Stimulated activated naive CD4-positive, alpha-beta T cell (primary cell): ENCODE measurements at places on chromosomes 3 and 15.

GRCh38 chr3:109643590-109643989, 306.2 kb upstream of the DPPA4 start:
- DNase-seq: no peak

DNA sequence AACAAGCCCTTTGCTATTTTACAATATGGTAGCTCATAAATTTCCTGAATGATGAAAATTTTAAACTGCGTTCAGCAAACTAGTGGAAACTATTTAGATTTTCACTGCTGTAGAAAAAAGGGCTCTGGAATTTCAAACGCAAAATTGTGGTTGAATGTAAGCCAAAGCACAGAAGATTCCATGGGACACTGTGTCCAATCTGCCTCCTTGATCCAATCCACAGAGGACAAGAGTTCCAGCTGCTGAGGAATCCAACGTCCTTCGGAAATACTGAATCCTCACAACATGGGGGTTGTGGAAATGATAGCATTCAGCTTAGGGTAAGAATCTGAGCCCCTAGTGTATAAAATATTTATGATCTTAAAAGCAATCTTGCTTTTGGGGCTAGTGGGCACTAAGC, 161.0 kb downstream of the PLD1 start:
- DNase-seq: no peak

DNA sequence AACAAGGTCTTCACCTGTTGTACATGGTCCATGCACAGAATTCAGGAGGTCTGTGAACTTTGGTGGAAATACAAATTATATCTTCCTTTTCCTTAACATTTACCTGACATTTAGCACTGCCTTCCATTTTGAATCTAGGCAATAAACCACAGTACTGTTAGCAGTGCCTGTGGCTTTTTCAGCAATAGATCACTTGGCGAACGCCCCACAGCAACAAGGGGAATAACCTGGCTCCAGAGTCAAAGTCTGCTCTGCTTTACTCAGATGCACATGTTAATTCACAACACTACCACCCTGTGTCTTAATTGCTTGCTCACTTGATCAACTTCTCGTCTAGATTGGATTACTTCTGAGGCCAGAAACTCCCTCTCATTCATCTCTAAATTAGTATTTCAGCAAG, 414.6 kb upstream of the PROK2 start:
- no peak for DNase-seq

DNA sequence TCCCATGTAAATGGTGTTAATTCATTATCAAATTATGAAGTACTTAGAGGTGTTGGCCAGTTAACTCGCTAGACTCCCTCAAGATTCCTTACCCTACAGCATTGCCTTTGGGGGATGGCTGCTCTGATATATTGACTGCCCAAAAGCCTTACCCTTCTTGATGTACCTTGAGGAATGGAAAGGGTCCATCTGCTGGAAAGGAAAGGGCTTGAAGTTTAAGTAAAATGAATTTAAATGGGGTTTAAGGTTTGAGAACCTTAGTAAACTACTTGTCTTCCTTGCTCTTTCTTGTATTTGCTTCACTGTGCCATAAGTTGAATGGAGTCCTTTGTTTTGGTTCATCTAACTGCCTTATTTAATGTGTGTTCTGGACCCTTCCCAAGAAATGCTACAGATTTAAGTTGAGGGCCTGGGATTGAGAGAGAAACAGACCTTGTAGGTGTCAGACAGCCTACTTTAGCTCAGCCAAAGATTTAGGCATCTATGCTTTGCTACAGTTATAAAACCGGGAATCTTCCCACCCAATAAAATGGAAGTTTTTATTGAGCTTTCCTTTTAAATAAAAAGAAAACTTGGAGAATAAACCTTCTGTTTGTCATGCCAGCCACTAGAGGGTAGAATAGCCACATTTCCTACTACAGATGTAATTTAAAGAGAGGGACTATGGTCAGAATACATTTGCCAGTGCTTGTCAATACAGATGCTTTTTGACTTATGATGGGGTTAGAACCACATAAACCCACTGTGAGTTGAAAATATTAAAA, 25.3 kb downstream of the CMSS1 start:
- DNase-seq: no peak

GRCh38 chr15:94370206-94370935, 139.0 kb downstream of the MCTP2 start:
- no peak for DNase-seq

DNA sequence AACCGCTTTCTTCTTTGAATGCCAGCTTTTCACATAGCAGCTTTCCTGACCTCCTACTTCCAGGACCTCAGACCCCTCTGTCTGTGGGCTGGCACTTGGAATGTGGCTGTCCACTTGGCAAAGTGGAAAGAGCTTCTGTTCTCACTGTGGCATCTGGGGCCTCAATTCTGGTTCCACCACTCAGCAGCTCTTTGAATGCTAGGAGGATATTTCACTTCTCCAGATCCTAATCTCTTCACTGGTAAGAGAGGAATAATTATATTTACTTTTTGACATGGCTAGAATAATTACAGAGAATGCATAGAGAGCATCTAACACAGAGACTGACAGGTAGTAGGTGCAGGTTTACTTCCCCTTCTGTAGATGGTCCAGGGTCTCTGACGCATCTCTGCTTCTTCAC, 405.9 kb downstream of the LPP start:
- no peak for DNase-seq

DNA sequence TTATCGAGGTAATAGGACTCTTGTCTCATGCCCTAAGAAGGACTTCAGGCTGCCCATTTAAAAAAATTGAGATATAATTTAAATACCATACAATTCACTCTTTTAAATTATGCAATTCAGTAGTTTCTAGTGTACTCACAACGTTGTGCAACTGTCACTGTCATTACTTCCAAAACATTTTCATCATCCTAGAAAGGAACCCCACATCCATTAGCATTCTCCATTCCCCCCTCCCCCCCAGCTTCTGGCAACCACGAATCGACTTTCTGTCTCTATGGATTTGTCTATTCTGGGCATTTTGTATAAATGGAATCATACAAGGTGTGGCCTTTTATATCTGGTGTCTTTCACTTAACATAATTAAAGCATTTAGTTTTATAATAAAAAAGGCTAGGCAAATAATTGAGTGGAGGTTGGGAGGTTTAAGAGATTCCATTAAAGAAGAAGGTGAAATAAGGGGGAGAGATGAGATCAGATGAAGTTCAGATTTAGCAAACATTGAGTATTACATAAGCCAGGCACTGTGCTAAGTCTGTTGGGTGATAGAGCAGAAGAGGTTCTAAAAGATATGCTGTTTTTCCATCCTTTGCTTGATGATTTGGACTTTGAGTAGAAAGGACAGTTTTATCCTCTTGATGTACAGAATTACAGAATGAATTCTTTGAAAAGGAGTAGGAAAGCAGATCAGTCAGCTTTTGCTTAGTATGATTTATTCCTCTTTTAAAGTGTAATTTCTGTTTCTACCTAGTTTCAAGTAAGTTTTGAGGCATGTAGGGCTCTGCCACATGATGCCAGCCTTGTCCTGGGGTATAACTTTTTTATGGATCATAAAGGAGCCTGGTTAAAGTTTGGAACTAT, 36.3 kb downstream of the UBE2E2 start:
- DNase-seq: no peak

DNA sequence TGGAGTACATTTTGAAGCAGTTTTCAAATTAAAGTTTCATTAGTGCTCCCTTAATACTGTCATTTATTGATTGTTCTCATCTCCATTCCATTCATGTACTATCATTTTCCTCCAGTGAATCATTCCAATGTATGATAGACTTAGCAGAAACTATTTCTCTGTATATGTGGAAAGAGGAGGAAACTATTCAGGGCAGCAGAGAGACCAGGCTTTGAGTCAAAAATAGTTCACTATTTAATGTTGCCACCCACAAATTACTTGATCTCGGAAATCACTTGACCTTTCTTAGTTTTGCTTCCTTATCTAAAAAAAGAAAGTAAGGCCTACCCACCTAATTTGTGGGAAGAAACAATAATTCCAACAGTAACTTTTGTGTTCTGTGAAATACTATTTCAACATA, 610.5 kb upstream of the ZNF385D start:
- DNase-seq: no peak

DNA sequence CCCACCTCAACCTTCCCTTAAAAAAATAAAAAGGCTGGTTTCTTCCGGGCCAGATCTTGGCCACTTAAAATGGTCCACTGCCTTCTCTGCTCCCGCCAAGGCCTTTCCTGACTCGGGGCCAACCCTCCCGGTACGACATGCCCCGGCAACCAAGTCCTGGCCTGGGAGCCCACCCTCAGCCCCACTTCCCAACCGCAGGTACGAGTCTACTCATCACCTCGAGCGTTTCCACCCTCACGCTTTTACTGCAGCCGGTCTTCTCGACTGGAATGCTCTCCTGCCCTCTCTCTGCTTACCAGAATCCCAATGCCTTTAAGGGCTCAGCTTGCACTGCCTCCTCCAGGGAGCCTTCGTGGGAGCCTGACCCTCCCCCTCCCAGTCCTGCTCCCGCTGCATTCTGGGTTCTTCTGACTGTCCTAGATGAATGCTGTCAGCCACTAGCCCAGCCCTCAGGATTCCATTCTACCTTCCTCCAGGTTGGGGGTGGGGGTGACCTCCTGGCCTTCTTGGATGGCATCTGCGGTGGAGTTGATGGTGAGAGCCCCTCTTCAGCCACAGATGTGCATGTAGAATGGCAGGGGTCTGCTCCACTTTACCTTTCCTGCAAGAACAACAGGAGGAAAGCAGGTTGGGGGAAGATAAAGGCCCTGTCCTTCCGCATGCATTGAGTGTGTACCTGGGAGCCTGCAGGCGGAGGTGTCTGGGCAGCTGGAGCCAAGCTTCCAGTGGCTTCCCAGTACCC, 1.1 kb upstream of the CSRNP1 start:
- no peak for DNase-seq

DNA sequence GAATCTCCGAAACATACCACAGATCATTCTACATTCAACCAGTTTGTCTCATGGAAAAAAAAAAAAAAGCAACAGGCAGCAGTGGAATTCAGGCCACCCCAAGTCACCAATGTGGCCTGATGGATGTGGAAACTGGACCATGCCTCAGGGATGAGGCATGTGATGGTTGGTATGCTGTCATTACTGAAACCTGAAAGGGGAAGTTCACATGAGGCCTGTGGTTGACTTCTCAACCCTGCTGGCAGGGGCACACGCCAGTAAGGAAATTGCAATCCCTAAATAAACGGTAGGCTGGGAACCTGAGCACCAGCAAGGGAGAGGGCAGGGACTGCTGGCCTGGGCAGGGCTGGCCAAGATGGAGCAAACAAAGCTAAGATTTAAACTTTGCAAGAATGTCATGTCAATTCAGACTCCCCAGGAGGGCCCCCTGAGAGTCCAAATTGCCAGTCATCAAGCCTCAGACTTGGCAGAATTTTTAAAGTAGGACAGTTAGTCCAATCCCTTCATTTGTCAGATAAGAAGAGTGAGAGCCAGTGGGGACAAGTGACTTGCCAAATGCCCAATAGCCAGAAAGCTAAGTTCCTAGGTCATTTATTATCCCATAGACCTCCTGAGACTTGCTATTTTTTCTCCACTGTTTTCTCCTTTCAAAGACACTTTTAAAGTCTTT, 310.4 kb downstream of the ERC2 start:
- no peak for DNase-seq

DNA sequence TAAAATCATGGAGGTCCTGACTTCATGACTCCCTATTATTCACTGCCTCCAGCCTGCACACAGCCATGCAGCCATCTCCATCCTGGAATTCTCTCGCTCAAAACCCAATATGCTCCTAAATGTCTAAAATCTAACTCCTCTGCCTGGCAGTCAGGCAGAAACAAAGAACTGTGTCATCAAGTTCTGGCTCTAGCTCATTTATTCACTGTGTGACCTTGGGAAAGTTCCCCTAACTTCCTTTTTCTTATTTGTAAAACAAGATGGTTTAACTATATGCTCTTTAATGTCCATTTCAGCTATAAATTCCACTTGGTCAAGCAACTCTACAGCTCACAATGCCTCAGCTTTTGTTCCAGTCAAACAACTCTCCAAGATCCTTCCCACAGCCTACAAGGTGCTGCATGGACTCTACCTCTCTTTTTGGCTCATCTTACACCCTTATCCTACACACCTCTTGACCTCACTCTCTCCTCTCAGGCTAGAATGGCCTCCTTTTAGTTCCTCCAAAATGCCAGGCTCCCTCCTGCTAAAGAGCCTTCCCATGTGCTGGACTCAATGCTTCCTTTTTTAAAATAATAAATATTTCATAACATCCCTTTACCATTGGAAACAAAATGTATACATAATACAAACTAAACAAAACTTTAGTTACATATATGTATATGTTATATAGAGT, 16.4 kb downstream of the PIK3CB start:
- no peak for DNase-seq

DNA sequence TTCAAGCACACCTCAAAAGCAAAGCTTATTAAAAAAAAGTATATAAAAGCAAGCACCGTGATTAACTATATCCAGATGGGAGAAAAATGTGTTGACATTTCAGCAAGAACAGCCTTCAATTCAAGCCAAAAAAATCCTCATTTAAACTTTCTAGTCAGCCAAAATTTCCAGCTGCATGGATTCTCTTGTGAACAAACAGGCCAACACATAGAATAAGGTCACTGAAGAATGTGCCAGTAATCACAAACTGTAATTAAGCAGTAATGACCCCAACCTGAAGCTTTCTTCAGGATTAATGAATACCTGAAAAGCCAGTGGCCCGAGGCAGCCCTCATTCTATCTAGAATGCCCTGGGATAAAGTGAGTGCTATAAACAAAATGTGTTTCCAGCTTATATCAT, 130.7 kb upstream of the KCNMB2 start:
- DNase-seq: no peak

DNA sequence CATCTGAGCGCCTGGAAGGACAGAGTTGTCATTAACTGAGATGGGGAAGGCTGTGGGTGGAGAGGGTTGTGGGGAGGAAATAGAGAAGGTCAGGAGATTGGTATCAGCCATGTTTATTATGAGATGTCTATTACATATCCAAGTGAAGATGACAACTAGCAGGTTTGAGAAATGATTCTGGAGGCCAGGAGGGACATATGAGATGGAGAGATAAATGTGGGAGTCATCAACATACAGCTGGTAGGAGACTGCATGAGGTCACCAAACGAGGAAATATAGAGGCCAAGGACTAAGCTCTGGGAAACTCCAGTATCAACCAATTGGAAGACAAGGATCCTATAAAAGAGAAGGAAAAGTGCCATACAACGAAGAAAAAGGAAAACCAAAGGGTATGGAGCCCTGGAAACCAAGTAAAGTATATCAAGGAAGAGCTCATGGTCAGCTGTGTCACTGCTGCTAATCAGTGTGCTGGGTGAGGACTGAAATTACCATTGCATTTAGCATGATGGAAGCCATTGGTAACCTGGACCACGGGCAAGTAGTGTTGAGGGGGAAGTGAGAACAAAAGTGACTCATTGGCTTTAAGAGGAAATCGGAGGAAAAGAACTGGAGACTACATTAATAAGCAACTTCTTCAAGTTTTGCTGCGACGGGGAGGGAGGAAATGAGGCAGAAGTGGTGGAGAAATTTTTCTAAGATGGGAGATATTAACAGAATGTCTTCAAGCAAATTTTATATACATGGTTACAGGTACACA, 14.0 kb upstream of the UACA start:
- DNase-seq: no peak
